ENCODE measurements at places on chromosomes 13 and 19.

DNA sequence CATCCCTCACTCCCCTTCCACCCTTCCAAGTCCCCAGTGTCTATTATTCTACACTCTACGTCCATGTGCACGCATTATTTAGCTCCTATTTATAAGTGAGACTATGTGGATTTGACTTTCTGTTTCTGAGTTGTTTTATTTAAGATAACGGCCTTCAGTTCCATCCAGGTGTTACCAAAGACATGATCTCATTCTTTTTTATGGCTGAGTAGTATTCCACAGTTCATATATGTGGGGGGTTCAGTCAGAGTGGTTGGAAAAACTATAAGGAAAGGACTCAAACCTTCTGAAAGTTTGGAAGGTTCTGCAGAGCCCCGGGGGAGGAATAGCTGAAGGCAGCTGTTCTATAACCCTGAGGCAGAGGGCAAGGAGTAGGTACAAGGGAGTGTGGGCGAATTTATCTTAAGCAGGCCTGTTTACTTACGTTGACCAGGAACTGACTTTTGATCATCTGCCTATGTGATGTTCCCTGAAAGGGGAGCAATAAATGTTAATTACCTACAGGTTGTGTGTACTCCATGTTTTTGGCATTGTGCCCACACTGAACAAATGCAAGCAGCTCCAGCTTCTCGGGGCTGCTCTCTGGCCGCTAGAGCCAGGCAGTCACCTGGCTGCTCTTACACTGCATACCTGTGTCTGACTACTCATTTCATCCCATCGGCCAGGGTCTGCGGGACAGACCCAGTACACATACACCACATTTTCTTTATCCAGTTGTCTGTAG is 13.5 kb upstream of the ADGRE1 start:
- DNase-seq = no peak

DNA sequence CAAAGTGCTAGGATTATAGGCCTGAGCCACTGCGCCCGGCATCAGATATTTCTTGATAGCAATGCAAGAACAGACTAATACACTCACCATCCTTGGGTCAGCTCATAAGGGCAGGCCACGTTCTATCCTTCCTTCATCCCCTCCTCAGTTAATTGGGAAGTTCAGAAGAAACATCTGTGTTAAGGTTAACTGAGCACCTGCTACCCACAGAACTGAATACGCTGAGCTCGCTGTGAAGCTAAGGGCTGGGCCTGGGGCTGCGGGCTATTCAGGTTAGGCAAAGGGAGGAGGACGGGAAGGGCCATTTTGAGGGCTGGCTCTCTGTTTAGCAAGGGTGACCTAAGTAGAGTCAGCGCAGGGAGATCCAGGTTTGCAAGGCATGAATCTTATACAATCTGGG is 43.0 kb upstream of the UQCRFS1 start:
- no peak for DNase-seq

DNA sequence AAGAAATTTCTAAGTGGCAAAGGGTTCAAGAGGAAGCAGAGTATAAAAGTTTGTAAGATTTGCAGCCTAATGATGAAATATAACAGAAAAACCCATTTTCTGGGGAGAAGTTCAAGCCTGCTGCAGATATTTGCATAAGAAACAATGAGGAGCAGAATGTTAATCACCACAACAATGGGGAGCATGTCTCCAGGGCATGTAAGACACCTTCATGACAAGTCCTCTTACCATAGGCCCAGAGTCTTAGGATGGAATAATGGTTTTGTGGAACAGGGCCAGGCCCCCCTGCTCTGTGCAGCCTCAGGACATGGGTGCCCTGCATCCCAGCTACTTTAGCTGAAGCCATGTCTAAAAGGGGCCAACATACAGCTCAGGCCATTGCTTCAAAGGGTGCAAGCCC is 809.0 kb upstream of the SLITRK5 start:
- no peak for DNase-seq

DNA sequence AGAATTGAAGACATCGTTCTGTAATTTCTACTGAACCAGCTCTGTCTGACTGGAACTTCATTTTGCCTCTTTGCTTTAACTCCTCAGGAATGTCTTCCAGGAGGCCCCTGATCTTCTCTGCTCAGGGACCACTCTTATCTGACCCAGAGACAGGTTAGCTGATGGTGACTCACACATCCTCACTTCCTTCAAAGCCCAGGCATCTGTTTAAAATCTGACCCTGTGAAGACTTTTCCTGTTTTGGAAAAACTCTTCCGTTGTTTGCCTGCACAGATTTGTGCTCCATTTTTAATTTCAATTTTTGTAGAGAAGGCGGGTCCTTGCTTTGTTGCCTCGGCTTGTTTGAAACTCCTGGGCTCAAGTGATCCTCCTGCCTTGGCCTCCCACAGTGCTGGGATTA is 1.6 kb downstream of the ARL11 start:
- no peak for DNase-seq

DNA sequence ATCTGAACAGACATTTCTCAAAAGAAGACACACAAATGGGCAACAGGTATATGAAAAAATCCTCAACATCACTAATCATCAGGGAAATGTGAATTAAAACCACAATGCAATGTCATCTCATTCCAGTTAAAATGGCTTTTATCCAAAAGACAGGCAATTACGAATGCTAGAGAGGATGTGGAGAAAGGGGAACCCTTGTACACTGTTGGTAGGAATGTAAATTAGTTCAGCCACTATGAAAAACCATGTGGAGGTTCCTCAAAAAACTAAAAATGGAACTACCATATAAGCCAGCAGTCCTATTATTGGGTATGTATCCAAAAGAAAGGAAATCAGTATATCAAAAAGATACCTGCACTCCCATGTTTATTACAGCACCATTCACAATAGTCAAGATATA is 24.7 kb upstream of the ZC3H13 start:
- no peak for DNase-seq

DNA sequence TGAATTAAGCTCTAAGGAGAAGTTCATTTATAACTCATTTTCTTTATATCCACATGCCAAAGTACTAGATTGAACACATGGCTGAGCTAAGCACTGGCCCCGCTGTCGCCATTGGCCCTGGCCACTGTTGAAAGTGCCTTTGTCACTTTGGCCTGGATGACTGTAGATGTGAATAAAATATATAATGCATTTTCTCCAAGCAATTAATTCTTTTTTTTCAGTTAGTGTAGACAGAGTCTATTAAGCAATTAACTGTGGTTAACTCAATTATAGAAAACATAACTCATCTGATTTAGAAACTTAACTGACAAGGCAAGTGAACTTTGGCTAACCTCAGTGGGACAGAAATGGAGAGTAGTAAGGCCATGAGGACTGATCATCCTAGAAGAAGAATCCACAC is 965.6 kb downstream of the EFNB2 start:
- no peak for DNase-seq

DNA sequence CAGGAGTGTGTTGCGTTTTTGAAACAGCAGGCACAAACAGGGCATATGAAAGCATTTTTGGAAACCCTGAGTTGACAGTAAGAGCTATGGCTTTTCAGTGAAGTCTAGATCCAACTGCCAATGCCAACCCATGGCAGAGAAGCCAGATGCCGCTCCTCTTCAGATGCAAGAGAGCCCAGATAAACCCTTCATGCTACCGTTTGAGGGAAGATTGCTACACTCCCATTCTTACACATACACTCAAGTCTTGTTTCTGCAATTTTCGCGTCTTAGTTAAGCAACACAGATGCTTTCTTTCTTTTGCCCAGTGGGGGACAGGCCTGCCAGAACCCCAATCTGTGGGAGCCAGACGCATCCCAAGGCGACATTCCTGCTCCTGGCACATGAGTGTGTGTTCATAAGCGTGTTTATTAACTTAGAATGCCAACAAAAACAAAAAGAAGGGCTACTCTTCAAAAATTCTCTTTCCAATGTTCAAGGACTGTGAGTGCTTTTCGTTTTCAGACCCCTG is 10.4 kb downstream of the BORCS8 start:
- DNase-seq = no peak

DNA sequence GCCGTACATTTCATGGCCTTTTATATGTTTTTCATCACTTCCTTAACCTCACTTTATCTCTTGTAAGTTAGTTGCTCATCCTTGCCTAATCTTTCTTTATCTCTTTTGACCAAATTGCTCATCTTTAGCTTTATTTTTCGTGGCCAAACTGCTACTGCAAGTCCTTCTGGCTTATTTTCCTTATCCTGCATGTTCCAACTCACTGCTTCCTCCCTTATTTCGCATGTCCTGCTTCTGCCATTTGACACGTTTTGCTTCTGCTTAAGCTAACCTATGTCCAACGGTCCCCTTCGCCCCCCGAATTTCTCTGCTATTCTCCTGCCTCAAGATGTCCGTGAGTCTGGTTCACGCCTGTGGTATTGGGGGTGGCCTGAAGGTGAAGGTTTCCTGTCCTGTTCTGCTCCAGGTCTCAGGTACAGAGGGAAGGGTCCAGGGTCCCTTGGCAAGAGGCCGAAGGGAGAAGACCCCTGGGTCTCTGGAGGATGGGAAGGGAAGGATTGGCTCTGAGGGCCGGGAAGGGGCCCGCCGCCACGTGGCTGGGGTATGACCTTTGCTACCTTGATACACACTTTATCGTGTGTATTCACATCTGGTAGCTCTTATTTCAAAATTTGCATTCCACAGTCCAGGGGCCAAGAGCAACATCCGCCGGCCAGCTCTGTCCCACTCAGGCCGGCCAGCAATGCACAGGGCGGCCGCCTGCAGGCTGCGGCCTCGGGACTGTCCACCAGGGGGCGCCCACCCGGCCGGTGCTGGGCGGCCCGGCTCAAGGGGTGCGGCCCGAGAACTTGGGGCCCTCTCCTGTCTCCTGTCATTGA is 2.9 kb upstream of the C19orf85 start:
- peak; percentile 86 for DNase-seq

DNA sequence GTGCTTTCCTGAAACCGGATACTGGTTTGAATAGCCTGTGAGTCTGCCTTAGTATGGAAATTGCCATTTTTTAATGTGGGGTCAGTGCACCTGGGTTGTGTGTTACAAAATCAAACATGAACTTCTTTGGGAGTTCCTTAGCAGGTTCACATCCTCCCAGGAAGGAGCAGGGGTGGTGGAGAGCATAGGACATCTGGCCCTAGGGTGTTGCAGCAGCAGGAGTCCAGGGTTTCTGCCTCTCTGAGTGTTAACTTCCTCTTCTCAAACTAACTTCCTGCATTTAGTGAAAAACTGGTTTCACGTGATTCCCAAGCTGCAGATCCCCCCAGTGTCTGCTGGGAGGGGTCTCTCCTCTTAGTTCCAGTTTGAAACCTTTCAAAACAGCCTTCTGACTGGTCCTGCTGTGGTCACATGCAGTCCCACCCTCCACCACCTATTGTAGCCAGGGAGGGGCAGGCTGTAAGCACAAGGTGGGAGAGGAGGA is 7.2 kb downstream of the RNASEH2B start:
- DNase-seq = no peak

- DNase-seq = peak; percentile 86
Measured at GRCh38 chr13:43232873-43233265, 209.5 kb downstream of the DNAJC15 start.

DNA sequence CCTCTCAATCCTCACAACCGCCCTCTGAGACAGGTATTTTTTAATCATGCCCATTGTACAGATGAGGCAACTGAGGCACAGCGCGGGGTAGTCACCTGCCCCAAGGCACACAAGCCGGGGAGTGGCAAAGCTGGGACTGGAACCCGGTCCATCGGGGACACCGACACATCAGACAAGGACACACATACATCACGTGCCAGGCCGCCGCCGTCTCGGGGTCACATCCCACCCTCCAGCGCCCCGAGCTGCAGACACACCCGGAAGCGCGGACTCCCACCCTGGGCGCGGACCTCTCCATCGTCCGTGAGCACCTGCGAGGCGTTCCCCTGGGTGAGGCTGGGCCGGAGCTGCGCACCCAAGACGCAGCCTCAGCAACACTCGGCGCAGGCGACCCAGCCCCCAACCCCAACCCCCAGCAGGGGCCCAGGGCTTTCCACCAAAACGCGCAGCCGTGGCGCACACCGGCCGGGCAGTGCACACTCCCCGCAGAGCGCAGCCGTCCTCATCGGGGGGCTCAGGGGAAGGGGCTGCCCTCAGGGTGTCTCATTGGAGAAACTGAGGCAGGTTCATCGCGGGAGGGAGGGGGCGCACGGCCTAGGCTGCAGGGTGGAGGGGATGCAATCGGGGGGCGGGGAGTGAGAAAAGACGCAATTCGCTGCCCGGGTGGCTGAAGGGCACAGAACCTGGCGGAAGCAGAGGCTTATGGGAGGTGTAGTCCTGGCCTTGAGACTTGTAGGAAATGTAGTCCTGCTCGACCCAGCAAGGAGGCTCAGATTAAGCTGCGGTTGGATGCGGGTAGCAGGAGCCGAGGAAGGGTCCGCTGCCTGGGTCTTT is 1.9 kb upstream of the LMTK3 start:
- peak; percentile 63 for DNase-seq

GRCh38 chr13:65275838-65276630 is 1954.1 kb downstream of the PCDH9 start:
- no peak for DNase-seq

All from fibroblast of the aortic adventitia (primary cell).